SK-N-SH (cell line): ENCODE measurements at places on chromosomes 5 and 9. TPM values are rescaled to one million over a fixed set of nuclear protein-coding genes. Genes with fewer than 3 reads are reported as not detected.
A peak's percentile ranks its signal among the peaks of the same experiment; 100 is the strongest.

DNA sequence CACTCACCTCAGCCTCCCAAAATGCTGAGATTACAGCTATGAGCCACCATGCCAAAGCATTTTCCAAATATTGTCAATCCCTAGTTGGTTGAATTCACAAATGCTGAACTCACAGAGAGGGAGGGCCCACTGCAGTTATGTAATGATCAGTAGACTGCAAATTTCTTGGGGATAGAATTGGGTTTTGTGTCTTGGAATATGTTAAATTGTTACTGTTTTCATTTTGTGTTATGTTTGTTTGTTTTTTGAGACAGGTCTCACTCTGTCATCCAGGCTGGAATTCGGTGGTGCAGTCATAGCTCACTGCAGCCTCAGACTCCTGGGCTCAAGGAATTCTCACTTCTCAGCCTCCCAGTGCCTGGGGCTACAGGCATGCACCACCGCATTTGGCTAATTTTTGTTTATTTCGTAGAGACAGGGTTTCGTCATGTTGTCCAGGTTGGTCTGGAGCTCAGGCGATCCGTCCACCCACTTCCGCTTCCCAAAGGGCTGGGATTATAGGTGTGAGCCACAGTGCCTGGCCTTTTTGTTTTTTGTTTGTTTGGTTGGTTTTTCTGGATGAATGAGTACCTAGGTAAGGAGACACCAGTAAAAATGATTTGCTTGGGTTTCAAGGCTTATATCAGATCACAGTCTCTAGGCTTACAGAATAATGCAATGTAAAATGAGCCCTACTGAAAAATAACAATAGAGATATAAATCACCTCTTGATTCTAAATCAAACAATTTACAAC lies 31.5 kb upstream of the LMNB1 start:
- no peak for DNase-seq

GRCh38 chr5:139410121-139410992 lies 6.5 kb upstream of the SPATA24 start:
- DNase-seq = no peak

- peak; percentile 5 for DNase-seq
These were observed 1.3 kb upstream of the IL3 start for GRCh38 chr5:132059043-132059695.

GRCh38 chr9:91395553-91396471 lies 27.8 kb downstream of the NFIL3 start:
- DNase-seq = no peak

- no peak for DNase-seq
These were observed 5.4 kb downstream of the MRPL36 start for GRCh38 chr5:1793966-1794900.

Gene RANBP6
- 4.1 and 5.9 TPM in 2 replicates for polyA plus RNA-seq

Gene QRFP
- not detected in 2 replicates for polyA plus RNA-seq
